ENCODE measurements at places on chromosomes 2 and 18.
A peak's percentile ranks its signal among the peaks of the same experiment; 100 is the strongest.

GRCh38 chr2:180516232-180516631 lies 464.2 kb upstream of the UBE2E3 start:
- DNase-seq = no peak

GRCh38 chr2:29011418-29012060 lies 30.4 kb downstream of the TOGARAM2 start:
- DNase-seq = peak; percentile 15

- DNase-seq = no peak
Measured at GRCh38 chr18:24227977-24228666, 89.3 kb downstream of the CABYR start.

- DNase-seq = no peak
Measured at GRCh38 chr2:55025082-55025481, 25.2 kb downstream of the RTN4 start.

DNA sequence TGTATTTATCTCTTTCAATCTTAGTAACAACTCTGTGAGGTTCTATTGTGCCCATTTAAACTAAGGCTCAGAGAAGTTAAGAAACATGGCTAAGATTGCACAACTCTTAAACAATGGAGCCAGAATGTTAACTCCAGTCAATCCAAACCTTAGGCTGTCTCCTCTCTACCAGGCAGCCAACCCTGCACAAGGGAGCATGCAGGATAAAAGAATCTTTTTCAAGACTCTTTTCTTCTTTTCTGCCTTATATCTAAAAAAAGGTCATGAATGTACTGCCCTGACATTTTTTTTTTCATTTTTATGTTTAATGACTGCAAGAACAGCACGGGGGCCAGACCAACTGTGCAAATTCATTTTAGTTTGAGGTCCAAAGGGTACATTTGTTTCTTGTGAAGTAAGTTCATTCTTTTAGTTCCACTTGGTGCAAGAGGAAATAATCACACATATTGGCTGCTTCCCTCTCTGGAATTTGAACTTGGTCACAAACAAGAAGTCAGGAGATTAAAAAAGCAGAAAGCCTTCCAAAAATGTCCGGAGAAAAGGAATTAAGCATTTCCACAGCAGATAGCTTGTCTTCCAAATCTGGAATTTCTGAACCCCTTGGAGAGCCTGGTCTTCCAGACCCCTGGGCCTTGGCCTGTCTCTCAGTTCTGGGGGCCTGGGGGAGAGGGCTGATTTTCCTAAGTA lies 96.0 kb upstream of the RIOK3 start:
- no peak for DNase-seq

GRCh38 chr2:109324861-109325260 lies 195.9 kb downstream of the SH3RF3 start:
- no peak for DNase-seq

DNA sequence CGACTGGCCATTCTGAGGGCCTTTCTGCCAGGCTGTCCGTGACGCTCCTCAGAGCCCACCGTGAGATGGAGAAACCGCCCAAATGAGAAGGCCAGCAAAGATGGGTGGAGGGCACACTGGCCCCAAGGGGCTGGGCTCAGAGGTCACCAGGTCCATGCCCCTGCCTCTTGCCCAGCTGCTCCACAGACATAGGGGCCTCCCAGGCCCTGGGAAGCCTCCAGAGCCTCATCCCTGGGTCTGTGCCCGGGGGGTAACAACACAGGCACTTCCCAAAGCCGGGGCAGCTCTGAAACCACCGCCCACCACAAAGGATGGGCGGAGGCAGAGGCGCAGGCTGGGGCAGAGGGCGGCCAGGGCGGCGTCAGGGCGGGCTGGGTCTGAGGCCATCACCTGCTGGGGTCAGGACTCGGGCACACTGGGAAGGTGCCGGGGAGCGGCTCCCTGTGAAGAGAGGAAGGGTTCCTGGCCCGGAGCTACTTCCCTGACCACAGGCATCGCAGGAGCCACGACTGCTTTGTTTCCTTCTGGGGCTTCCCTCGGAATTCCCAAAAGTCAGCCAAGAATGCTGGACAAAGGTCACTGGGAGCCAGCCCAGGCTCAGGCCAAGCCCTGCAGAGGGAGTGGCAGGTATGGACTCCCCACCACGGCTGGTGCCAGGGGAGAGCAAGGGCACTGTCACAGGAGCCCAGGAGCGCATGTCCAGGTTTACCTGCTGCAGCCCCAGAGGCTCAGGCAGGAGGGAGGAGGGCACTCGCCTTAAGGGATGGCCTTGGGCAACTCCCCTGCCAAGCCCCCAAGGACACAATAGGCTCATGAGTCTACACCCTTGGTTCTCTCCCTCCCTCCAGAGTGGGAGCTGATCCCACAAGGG lies 9.4 kb downstream of the CYP26B1 start:
- no peak for DNase-seq

GRCh38 chr18:8999872-9000271 lies 102.6 kb upstream of the NDUFV2 start:
- no peak for DNase-seq

GRCh38 chr2:86143926-86144685 lies 38.1 kb downstream of the PTCD3 start:
- no peak for DNase-seq

GRCh38 chr2:149259136-149259535 lies 71.3 kb upstream of the LYPD6 start:
- no peak for DNase-seq

GRCh38 chr2:1586251-1586922 lies 157.9 kb downstream of the PXDN start:
- DNase-seq = no peak

DNA sequence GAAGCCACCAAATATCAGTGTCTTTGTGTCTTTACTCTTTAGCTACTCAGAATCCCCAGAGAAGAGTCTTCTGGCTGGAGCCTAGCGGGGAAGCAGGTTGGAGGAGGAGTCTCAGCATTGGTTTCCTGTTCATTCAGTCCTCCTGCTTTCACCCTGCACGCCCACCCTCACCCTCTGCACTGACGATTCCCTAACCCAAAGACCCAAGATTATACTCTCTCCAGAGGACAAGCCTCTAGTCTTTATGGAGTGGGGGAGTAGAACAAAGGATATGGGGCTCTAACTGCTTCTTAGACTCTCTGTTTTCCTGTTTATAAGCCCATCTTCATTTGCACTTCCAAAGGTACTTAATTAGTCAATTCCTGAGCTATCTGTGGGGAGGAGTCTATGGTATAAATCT lies 338.8 kb downstream of the AGPS start:
- no peak for DNase-seq

DNA sequence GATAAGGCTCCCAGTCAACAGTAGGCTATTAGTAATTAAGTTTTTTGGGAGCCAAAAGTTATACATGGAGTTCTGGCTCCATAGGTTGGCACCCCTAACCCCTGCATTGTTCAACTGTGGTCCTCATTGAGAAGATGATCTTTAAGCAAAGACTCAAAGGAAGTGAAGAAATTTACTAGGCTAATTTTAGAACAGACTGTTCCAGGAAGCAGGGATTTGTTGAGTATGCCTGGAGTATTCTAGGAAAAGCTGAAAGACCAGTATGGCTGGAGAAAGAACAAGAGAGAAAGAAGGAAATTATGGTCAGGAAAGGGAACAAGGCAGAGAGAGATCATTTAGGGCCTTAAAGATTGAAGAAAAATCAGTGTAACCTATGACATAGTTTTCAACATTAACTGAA lies 125.1 kb downstream of the PMAIP1 start:
- no peak for DNase-seq

DNA sequence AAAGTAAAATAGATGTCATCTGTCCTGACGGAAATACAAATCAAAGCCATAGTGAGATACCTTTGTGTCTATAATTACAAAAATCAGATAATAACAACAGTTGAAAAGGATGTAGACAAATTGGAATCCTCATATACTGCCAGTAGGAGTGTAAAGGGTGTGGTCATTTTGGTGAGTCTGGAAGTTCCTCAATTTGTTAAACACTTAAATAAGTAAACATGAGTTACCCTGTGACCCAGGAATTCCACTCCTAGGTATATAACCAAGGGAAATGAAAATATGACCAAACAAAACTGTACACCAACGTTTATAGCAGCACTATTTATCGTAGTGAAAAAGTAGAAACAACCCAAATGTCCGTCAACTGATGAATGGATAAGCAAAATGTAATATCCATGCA lies 24.0 kb downstream of the R3HDM1 start:
- no peak for DNase-seq

DNA sequence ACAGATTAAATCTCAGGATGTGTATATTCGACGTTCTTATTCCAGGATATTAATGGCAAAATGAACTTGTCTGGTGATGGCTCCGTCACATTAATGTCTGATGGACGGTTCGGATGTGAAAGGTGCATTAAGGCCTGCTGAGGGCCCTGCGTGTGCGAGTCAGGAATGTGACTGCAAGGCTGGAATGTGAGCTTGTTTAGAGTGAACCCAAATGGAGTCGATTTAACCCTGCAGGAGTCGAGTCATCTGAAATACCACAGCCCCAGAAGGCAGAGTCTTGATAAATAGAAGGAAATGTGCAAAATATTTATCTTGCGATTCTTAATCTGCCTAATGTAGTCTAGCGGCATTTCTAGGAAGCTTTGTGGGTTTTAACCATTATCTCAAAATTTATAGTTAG lies 44.3 kb downstream of the RDH14 start:
- DNase-seq = no peak

- DNase-seq = peak; percentile 21
Measured at GRCh38 chr2:181304011-181304844, 153.0 kb upstream of the ITGA4 start.

- DNase-seq = no peak
Measured at GRCh38 chr2:240632306-240632721, 7.0 kb downstream of the GPR35 start.

GRCh38 chr2:191538334-191538903 lies 139.5 kb upstream of the NABP1 start:
- no peak for DNase-seq

- no peak for DNase-seq
Measured at GRCh38 chr2:183511154-183511553, 386.9 kb downstream of the NUP35 start.

DNA sequence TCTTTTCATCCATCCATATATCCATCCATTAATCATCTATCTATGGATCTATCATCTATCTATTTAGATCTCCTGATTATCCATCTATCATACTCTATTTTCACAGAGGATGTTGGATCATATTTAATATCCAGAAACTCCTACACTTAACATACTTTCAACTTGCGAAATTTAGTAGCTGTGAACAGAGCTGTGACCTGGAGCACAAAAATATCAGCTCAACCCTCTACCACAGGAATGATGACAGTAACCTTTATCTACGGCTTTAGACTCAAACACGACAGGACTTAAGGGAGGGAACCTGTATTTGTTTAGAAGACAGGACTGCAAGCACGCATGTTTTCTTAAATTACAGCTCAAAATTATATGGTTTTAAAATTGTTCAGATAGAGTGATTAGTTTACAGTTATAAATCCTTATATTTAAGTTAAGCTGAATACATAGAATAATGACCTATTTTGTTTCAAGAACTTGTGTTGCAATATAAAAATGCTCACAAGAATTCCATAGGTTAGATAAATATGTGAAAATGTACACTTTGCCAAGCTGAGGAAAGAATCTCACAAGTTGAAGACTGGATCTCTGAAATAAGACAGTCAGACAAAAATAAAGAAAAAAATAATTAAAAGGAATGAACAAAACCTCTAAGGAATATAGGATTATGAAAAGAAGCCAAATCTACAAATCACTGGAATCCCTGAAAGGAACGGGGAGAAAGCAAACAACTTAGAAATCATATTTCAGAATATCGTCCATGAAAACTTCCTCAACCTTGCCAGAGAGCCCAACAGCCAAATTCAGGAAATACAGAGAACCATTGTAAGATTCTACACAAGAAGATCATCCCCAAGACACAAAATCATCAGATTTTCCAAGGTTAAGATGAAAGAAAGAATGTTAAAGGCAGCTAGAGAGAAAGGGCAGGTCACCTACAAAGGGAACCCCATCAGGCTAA lies 142.0 kb downstream of the COL6A3 start:
- DNase-seq = no peak

DNA sequence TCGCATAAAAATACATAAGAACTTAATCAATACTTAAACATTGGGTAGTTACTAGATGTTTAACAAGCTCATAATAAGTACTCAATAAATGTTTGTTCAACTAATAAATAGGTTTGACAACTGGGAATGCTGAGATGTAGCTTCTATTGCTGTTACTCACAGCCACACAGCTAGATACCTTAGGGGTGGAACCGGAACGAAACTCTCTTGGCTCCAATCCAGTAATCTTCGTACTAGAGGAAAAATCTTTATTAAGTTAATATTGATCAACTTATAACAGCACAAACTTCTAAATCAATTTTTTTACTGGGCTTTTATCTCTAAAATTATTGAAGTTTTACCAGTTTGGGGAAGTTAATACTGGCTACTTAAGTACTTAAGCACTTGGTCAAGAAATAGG lies 247.8 kb downstream of the PAX3 start:
- DNase-seq = no peak

DNA sequence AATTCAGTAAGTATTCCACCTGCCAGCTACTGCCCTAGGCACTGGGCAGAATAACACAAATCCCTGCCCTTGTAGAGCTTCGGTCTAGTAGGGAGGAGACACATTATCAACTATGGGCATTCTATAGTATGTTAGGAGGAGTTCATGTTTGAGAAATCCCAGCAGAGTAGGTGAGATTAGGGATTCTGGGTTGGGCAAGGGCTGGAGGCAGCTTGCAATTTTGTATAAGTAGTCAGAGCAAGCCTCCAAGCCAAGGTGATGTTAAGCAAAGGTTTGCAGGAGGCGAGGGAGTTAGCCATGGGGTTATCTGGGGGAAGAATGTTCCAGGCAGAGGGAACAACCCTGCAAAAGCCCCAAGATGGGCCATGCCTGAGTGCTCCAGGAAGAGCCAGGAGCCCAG lies 187.9 kb upstream of the HS6ST1 start:
- DNase-seq = no peak

GRCh38 chr2:202036601-202037037 lies 3.0 kb downstream of the FZD7 start:
- DNase-seq = no peak

- DNase-seq = no peak
Measured at GRCh38 chr2:44894058-44894457, 47.4 kb upstream of the SIX3 start.

DNA sequence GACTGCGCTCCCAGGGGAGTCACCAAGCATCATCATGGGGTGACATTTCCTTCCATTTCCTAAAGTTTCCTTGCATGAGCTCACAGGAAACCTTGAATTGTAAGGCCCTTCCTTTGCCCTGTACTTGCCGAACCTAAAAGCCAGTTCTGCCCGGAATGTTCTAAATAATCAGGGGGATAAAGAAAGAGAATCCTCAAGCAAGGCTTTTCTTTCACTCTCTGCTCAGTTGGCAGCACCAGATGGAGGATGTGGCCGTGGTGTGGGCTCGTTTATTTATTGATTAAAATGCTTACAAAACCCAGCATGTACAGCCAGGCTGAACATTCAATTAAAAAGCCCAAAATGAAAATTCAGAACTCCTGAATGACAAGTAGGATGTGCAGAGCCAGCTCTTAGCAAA lies 170.5 kb downstream of the SH3RF3 start:
- no peak for DNase-seq

All from stimulated activated naive B cell treated with anti-CD40 and anti-IgM and Interleukin-4, amounts not matched to agents 10 μg/mL and 1 μg/mL and 100 μg/mL, for 72 hours (primary cell).